Lung microvascular endothelial cell (primary cell): ENCODE measurements at places on chromosomes 7 and 10. TPM values are rescaled to one million over a fixed set of nuclear protein-coding genes. Genes with fewer than 3 reads are reported as not detected.

Gene SLC39A12
- under 0.01 TPM in 1 of 2 replicates, not detected in the other for total RNA-seq

Gene EGR2
- total RNA-seq: under 0.01 and 0.20 TPM in 2 replicates

Gene LFNG
- total RNA-seq: 11.6 and 16.9 TPM in 2 replicates

Gene WNT8B
- total RNA-seq: not detected in 2 replicates

Gene FAM25A
- total RNA-seq: not detected in 2 replicates

Gene BAZ1B
- 27.7 and 34.1 TPM in 2 replicates for total RNA-seq

Gene KLF14
- total RNA-seq: not detected in 2 replicates

Gene SLC26A3
- not detected in 2 replicates for total RNA-seq

Gene CFAP43
- total RNA-seq: under 0.01 TPM in 2 replicates

Gene NPY4R2
- not detected in 2 replicates for total RNA-seq

Gene GJD4
- not detected in 2 replicates for total RNA-seq

Gene GRID1
- total RNA-seq: under 0.01 TPM in 1 of 2 replicates, not detected in the other

DNA sequence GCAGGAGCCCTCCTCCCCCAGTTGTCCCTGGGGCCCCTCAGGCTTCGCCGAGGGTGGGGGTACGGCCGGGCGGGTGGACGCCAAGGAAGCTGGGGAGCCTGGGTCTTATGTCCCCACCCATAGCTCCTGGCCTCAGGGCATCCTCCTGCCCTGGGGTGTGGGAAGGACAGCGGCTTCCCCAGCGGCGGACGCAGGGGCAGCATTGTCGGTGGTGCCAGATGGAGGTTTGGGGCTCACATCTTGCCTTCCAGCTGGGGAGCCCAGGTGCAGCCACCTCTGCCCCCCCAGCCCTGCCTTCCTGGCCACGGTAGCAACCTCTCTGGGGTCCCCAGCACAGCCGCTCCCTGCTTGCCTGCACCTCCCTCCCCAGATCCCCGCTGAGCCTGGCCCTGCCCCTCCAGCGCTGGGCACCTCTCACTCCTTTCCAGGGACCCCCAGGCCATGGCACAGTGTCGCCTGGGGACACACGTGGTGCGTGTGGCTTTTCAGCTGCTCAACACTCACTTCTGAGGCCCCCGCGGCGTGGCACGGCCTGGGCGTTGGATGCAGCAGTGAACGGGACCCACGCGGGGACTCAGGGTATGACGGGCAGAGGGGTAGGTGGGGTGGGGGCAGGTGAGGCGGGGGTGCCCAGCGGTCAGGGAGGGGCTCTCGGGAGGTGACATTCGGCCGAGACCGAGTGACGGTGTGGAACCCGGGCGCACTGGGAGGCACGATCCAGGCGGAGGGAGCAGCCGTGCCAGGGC lies 53.1 kb downstream of the UNCX start:
- DNase-seq: no peak

- peak; percentile 97 for DNase-seq
These were observed 188.9 kb downstream of the SKIDA1 start for GRCh38 chr10:21336476-21337170.

DNA sequence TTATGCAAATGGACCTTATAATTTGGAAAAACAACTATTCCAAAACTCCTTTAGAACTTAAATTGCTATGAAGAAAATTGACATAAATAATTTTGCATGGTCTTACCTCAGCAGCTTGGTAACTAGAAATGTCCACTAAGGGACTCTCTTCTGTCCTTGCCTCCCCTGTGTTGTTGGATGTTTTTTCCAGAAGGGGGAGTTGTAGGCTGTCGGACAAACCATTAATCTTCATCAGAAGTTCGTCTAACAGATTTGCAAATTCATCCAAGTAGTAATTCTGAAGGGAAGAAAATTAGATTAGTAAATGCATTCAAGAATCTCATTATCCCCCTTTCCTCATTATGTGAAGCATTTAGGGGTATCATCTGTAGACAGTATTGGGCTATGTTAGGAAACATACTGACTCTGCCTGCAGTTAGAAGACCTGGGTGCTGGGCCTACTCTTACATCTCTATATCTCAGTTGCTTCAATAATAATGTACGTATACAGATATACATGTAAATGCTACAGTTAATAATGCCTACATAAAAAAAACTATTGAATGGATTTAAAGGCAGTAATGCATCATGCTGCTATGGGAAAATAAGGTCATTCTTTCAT lies 155.6 kb downstream of the PKD1L1 start:
- DNase-seq: peak; percentile 65

- DNase-seq: no peak
These were observed 4.7 kb downstream of the CACNB2 start for GRCh38 chr10:18144928-18145327.

GRCh38 chr7:157678501-157678900 lies 341.7 kb downstream of the DNAJB6 start:
- DNase-seq: no peak

DNA sequence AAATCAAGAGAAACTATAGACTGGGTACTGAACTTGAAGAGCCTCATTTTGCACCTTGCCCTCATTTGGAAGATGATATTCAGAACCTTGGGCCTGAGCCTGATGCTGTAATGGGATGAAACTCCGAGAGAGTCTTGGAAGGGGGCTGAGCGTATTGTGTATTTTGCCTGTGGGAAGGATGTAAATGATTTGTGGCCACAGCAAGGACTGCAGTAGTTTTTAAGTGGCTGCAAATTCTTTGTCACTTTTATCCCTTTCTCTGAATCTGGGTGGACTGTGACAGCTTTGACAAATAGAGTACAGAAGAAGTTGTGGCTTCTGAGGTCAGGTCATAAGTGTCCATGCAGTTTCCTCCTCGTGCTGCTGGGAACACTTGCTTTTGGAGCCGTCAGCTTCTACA lies 221.2 kb downstream of the ADRA2A start:
- no peak for DNase-seq

GRCh38 chr7:149031353-149031910 lies 3.1 kb upstream of the PDIA4 start:
- no peak for DNase-seq

- peak; percentile 19 for DNase-seq
These were observed 69.0 kb downstream of the TNRC18 start for GRCh38 chr7:5354460-5355232.

GRCh38 chr7:131883769-131884168 lies 327.3 kb upstream of the PODXL start:
- DNase-seq: no peak

GRCh38 chr7:106793015-106793975 lies 71.8 kb upstream of the PIK3CG start:
- DNase-seq: no peak

GRCh38 chr10:4894335-4894734 lies 68.3 kb downstream of the AKR1E2 start:
- DNase-seq: no peak

DNA sequence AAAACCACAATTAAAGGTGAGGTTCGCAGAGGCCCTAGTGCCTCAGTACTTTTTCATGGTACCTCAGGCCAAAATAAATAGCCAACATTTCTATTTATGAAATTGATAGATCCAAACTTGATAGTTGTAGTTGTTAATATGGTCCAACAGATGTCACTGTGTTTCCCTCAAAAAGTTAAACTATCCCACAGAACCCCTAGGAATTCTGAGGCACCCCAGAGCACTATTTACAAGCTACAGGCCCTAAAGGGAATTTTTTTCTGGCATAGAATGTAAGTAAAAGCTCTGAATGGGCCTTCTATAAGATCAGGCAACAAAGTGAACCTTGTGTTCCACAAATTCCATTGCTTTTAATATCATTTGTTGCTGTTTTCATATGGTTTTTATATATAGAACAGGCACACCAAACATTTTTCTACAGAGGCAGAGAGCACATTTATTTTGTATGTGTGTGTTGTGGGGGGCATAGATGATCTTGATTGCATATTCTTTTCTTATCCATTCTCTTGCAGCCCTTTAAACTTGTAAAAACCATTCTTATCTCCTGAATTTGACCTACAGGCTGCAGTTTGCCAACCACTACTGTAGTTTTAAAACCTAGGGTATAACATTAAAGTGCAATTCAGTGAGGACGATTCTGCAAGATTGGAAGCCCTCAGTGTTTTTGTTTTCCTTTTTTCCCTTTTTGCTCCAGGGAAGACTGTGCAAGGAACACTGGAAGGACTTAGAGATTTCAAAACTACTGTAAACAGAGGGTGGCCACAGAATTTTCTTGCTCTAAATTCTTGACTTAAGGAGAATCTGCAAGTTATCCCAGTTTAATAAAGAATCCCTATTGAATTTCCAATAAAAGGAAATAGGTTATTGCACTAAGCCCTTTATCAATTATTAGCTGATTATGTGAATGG lies 3.5 kb upstream of the ARL4A start:
- peak; percentile 29 for DNase-seq

GRCh38 chr7:156753630-156754029 lies 113.1 kb downstream of the RNF32 start:
- no peak for DNase-seq

DNA sequence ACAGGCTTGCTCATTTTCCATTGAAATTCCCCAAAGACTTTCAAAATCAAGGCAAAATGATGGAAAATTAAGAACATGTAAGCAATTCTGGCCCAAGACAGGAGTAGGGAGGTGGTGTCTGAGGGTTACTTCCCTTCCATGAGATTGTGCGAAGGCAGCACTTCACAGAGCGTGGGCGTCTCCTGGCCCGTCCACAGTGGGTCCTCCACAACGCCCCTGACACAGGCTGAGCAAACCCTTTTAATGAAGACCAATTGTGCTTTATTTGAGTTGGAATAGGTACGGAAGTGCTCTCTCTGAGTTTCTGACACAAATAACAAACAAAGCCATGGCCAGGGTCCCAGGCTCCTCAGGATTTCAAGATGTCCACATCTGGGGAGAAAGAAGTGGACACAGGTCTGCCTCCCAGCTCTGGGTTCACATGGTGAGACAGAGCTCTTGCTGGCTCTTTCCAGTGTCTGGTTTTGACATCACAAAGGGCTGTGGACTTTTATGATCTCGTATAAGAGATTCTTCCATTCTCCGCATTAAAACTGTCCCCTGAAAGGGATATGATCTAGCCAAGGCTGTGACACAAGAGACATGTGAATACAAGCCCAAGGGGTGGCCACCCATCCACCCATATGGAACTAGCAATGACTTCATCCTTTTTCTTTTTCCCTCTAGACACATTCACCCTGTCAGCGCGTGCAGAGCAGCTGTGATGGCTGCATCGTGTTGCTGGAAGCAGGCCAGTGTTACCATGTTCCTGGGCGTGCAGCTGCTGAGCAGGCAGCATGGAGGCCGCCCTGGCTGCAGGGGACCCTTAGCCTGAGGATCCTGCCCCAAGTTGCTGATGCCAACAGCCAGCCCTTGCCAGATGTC lies 145.6 kb downstream of the ADAM12 start:
- DNase-seq: no peak

- DNase-seq: no peak
These were observed 167.5 kb downstream of the NRF1 start for GRCh38 chr7:129778770-129779601.

- DNase-seq: no peak
These were observed 109.5 kb upstream of the GATA3 start for GRCh38 chr10:7945034-7945433.

DNA sequence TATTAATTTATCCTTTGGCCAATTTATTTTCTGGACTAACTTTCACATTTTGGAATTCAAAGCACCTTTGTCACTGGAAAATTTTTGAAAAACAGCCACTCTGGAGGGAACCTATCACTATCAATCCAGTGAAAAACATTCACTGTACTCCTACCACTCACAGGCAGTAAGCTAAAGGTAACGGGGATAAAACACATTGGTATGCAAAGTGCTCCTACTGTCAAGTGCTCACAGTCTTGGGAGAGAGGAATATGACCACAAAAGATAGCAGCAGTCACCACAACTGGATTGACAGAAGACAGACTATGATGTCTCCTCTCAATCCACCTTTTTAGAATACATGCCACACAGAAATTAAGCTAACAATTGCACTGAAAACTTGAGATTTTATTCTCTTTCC lies 13.3 kb downstream of the GSAP start:
- no peak for DNase-seq

GRCh38 chr10:103811463-103811862 lies 43.9 kb downstream of the SH3PXD2A start:
- DNase-seq: no peak

DNA sequence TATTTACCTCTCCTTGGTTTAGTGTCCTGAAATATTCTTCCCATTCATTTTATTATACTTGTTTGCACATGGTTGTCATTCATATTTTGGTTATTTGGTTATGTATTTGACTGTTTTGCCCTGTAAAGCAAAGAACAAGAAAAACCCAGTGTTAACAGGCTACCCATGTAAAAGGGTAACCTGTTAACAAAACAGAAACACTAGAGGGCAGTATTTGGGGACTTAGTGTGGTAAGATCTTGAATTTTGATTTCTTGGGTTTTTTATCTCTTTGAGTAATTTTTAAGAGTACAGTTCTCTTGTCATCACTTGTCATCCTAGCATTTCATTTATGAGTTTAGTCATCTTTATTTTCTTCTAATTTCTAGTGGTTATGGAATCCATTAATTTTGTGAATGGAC lies 51.3 kb downstream of the POLL start:
- peak; percentile 21 for DNase-seq

GRCh38 chr10:58755340-58755610 lies 242.6 kb downstream of the BICC1 start:
- no peak for DNase-seq

DNA sequence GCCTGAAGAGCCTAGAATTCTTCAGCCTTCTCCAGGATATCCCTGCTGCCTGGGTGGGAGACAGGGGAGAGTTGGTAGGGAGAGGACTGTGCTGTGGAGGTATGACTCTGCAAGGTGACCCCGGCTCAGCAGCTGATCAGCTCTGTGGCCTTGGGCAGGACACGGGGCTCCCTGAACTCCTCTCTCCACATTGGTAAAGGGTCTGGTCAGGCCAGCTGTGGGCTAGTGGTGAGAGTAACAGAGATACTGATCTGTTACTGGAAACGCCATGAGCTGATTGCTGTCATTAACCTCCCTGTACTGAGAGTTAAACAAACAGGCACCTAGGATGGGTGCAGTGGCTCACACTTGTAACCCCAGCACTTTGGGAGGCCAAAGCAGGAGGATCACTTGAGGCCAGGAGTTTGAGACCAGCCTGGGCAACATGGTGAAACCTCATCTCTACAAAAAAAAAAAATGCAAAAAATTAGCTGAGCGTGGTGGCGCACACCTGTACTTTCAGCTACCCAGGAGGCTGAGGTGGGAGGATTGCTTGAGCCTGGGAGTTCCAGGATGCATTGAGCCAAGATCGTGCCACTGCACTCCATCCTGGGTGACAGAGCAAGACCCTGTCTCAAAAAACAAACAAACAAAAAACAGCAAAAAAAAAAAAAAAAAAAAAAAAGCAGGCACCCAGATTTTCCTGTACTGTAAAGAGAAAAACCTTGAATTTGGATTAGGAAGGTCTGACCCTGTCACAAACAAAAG lies 151.5 kb downstream of the CUX1 start:
- DNase-seq: no peak

GRCh38 chr7:632831-633210 lies 93.7 kb upstream of the DNAAF5 start:
- no peak for DNase-seq

DNA sequence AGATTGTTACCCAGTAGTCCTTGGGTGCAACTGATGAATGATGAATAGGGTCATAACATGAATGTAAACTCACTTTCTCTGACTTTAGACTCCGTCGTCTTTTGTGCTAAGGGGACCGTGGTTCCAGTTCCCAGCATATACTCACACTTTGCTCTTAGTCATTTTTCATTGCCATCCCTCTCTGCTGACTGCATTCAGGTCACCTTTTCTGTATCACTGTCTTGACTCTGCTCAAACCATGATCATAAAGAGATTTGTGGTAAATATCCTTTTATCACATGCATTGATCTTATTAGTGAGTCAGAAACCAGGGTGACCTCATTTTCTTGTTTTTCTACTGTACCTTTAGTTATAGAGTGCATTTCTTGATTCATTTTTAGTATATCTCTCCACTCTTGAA lies 141.1 kb upstream of the AGR3 start:
- DNase-seq: no peak
